Left hindlimb (tissue), 1 donor: ENCODE measurements at places on chromosomes 6 and 20.
A peak's percentile ranks its signal among the peaks of the same experiment; 100 is the strongest.

GRCh38 chr6:114151064-114151690 lies 180.2 kb upstream of the HDAC2 start:
- no peak for DNase-seq

DNA sequence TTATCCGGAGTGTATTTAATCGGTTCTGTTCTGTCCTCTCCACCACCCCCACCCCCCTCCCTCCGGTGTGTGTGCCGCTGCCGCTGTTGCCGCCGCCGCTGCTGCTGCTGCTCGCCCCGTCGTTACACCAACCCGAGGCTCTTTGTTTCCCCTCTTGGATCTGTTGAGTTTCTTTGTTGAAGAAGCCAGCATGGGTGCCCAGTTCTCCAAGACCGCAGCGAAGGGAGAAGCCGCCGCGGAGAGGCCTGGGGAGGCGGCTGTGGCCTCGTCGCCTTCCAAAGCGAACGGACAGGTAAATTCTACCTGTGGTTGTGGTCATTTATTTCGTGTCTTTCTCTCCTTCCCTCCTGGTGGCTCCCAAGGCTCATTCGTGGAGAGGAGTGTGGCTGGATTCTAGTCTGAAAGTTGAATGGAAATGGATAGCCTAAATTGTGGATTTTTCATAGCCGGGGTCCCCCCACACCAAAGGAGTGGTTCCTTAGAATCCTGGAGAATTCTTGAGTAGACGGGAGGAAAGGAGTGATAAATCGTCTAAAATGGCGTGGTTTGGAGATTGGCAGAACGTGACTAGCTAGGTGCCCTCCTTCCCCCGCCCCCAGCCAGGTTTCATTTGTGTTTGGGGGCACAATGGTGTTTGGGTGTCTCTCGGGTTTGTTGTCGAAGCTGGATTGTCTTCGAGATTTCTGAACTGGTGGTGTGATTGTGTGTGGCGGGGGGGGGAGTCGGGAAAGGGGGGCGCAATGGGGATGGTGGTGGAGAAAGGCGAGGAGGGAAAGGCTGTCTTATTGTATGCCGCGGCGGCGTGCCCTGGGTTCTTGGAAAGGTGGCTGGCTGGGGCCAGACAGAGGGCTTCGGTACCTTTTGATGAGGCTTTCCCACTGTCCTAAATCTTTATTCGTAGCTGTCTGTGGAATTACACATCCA lies 673 bp downstream of the MARCKS start:
- DNase-seq = peak; percentile 86

- no peak for DNase-seq
These were observed 40.0 kb upstream of the CD2AP start for GRCh38 chr6:47437592-47437991.

- DNase-seq = peak; percentile 68
These were observed at the start of gene ACSS1 for GRCh38 chr20:25058051-25058846. ACSS1 (minus strand) TSS chr20:25058139; CDS start chr20:25058102, 37 bp downstream.

DNA sequence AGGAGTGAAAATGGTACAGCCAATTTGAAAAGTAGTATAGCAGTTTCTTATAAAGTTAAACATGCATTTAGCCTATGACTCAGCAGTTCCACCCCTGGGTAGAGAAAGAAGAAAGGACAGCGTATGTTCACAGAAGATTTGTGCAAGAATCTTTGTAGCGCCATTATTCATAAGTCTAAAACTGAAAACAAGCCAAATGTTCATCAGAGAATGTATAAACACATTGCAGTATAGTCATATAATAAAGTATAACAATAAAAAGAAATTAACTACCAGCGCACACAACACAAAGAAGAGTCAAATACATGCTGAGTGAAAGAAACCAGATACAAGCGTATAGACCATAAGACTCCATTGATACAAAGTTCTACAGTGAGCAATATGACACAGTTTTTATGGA lies 294.0 kb downstream of the SAMD5 start:
- no peak for DNase-seq

DNA sequence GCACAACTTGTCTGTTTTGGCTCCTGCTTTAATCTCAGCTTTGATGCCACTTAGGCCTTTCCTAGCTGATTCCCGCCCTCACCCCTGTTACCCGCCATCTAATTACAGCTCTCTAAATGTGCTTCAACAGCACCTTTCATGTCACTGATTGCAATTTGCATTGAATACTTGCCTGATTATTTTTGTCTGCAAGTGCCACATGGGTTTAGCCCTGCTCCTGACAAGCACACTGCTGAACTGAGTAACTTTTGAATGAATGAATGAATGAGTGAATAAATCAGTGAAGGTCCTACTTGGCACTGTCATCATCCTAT lies 591 bp upstream of the DCBLD1 start:
- DNase-seq = no peak

DNA sequence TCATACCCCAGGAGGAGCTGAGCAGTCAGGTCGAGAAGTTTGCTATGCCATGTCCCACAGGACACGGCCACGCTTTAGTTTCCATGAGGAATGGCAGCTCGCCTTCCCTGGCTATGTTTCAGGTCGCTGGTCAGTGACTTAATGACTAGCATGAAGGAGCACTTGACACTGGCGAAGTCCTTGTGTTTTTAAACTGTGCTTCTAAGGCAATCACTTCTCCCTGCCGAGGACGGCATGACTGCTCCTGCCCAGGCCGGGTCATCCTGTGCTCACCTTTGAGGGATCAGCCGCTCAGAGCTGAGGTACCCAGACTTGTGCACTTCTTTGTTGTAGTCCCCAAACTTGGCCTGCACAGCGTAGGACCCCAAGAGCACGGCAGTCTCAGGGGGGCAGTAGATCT lies 34.1 kb downstream of the EZR start:
- no peak for DNase-seq

DNA sequence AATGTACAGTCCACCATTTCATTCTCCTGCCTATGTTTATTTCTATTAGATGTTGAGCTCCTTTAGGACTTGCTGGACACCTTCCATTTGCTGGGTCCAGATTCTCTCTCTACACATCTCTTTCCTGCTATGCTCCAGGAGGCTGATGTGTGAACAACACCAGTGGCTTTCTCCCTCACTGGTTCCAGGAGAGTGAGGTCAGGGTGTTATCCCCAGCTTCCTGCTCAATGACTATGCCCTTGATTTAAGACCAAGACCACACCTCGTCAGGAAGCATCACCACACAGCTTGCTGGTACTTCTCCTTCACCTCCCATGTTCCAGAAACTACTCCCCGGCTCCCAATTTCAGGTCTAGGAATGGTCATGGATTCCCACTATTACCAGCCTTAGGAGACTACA lies 31.3 kb upstream of the E2F3 start:
- no peak for DNase-seq

DNA sequence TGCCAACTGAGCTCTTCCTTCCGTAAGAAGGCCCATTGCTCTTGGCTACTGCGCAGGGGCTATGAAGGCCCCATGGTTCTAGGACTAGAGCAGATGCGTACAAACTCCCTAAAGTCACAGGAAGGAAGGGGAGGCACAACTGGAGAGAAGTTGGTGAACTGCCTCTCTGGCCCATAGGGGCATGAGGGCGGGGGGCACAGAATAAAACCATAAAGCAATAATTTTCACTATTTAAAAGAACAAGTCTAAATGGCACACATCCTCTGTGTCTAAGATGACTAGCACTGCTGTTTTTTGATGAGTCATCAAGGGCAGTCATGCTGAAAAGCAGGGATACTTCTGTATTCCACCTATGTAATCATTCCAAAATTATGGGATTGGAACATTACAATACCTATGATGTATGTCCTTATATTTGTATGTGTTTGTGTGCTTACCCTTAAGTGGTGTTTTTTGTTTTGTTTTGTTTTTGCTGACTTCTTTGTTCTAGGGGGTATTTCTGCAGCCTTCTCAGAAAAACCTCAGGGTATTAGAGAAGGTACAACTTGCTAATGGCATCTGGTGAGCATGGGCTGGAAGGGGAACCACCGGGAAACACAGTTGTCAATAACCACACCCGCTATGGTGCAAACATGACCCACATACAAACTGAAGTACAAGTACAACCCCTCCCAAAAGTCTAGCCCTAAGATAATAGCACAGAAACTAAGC lies 36.9 kb downstream of the B4GALT5 start:
- no peak for DNase-seq

DNA sequence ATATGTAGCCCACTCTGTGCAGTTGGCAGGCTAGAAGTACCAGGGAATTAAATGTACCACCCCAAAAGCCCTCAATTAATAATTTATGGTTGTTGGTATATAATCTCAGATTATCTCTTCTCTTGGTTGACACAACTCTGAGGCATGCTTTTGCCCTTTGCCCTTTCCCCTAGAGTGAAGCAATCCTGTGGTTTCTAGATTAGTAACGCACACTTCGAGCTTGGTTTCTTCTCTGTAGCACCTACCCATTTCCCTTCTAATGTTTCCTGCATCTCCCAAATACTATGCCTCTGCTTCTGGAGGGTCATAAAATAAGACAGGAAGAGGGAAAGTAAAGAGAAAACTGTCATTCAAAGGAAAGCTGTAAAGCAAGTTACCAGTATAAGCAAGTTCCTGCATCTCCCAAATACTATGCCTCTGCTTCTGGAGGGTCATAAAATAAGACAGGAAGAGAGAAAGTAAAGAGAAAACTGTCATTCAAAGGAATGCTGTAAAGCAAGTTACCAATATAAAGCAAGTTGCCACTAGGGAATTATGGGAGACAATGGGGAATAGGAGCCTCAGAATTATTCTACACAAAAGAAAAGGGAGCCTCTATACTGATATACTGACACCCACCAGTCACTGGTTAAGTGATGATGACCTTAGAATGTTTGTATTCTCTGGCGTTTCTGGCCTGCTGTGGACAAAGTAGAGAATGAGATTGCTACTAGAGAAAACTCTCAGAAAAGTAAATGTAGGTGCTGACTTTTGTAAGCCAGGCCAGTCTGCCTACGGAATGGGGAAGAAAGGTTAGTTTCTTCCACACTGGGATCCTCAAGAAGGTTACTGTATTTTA lies 862.6 kb upstream of the MAN1A1 start:
- DNase-seq = no peak

DNA sequence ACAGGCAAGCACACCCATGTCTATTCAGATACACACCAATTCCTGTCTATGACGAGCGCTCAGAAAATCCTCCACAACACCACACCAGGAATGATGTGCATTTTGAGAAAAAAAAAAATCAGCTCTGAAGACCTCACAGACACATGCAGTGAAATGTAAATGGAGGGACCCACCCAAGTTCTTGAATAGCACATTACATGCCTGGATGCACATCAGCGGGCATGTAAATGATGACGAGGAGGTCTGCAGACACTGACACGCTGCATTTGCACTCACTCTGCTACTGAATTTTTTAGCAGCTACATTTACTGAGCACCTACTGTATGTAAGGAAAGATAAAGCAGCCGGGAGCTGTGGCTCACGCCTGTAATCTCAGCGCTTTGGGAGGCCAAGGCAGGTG lies 14.7 kb downstream of the NRSN2 start:
- DNase-seq = no peak
